ENCODE measurements at places on chromosomes 5 and 9.

GRCh38 chr5:14995229-14995628 lies 123.7 kb upstream of the ANKH start:
- DNase-seq, result no peak

DNA sequence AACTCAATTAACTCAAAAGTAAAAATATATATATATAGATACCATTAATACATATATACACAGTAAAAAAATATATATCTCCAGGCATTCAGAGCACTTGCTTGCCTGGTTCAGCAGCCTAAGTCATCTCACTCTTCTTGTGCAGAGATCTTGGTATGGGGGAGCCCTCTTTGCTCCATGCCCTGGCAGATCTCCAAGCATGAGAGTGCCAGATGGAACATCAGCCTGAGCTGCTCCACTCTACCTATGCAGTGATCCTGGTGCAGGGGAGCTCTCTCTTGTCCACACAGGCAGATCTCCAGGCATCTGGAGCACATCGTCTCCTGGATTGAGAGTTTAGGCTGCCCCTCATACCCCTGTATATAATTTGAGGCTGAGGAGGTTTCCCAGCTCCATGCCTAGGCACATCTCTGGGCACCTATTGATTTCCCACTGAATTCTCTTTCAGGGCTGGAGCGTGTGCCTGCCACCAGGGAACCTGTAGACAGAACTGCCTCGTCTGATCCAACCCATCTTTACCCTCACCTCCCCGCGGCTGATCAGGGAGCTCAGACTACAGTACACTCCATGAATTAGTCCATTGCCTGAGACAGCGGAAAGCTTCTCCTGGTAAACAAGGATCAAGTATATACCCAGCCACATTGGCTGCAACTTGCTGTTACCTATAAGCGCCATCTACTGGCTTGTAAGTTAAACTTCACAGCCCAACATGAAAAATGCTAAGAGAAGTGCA lies 342.4 kb upstream of the GRIA1 start:
- DNase-seq, result peak; percentile 26

GRCh38 chr9:69970001-69970533 lies 73.6 kb upstream of the MAMDC2 start:
- no peak for DNase-seq

GRCh38 chr9:97981846-97982682 lies 1.1 kb upstream of the ANP32B start:
- DNase-seq, result no peak

DNA sequence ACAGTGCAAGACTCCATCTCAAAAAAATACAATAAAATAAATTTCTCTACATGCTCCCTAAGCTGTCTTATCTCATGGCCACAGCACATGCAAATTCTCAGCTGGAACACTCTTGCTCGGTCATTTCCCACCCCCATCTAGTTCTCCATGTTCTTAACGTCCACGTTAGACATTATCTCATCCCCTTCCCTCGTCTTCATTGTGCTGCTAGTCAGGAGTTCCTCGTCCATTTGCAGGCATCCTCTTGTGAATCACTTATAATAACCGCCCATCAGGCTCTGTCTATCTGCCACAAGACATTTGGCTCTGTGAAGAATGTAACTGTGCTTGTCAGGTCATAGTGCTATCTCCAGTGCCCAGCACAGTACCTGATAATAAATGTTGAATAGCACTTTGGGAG lies 32.9 kb upstream of the GOLGA1 start:
- DNase-seq, result no peak

GRCh38 chr5:28344836-28345433 lies 1306.5 kb upstream of the CDH9 start:
- no peak for DNase-seq

- DNase-seq, result no peak
Measured at GRCh38 chr5:126106029-126106428, 317.2 kb upstream of the GRAMD2B start.

- no peak for DNase-seq
Measured at GRCh38 chr5:54882101-54882500, 103.3 kb downstream of the ESM1 start.

DNA sequence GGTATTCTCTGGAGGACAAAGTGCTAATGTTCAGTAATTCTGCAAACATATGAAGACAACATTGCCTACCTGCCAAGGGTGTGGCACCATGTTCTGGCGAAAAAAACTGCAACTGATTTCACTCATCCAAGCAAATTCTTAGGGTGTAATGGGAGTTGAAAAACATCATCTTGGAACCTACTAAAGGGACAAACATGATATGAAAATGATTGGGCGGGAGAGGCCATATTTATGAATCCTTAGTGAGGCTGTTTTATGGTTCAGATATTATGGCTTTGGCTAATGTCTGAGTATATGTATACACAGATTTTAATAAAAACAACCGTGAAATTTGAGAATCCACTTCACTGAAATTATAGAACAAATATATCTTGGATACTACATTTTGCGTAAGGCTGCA lies 225.7 kb downstream of the ARL15 start:
- DNase-seq, result no peak

GRCh38 chr9:125241863-125242739 lies 958 bp upstream of the HSPA5 start:
- DNase-seq, result no peak

- DNase-seq, result no peak
Measured at GRCh38 chr5:162817364-162817763, 620.0 kb upstream of the CCNG1 start.

DNA sequence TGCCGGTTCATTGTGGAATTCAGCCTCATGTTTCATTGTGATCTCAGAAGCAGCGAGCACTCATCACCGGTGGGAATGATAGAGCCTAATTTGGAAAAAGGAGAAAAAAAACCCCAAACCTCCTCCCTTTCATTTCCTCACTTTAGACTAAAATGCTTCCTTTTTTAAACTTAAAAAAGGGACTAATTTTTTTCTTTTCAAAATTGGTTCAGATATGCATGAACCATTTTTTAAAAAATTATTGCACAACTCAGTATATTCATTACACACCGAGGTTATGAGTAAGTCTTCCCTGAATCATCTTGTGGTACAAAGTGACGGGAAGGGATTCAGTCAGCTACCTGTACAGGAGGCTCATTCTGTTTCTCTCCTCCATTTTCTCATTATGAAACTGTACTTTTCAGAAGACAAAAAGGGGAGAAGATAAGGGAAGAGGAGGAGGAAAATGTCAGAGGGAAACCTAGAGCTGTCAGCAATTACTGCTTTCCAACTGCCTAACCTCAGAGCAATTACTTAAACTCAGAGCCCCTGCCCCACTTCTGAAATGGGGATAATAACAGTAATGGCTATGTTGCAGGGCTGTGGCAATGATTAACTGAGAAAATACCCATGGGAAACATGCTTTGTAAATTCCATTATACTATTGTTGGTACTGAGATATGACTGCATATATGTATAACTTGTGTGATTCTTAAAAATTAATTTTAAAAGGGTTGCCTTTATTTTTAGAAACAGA lies 24.0 kb downstream of the GALNT10 start:
- DNase-seq, result no peak

GRCh38 chr5:10481241-10481935 lies 39.7 kb downstream of the ROPN1L start:
- peak; percentile 96 for DNase-seq

- DNase-seq, result no peak
Measured at GRCh38 chr5:155004138-155004744, 9.3 kb upstream of the KIF4B start.

GRCh38 chr9:131639769-131640437 lies 94.6 kb downstream of the PRRT1B start:
- DNase-seq, result no peak

All from NCI-H526 treated with DMSO at 0.1 percent for 48 hours (cell line).